ENCODE measurements at places on chromosomes 12 and 14. TPM values are rescaled to one million over a fixed set of nuclear protein-coding genes. Genes with fewer than 3 reads are reported as not detected.

The HCAR3 gene
- total RNA-seq = not detected

GRCh38 chr12:92078167-92079053 is 67.2 kb downstream of the BTG1 start:
- no peaks in the 10 kb centered on the region for H3K4me1 ChIP-seq
- no peak overlapping the region for H3K27ac ChIP-seq
- DNase-seq = no peak
- no peak overlapping the region for H3K4me3 ChIP-seq

GRCh38 chr12:103392722-103393121 is 103.0 kb downstream of the C12orf42 start:
- H3K4me1 ChIP-seq = no peaks in the 10 kb centered on the region
- no peak for DNase-seq
- no peaks in the 10 kb centered on the region for H3K27me3 ChIP-seq

DNA sequence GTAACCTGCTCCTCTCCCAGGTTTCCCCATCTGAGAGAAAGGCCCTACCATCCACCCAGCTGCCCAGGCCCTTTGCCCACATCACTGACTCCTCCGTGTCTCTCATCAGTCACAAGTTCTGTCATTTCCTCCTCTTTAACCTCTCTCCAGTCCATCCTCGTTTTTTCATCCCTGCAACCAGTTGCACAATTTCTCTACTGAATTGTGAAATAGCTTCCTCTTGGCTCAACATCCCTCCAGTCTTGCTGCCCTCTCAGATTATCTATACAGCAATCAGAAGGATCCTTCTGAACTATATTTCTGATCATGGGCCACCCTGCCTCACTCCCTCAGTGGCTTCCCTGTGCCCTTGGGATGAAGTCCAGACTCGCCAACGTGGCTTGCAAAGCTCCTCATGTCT is 6.8 kb downstream of the FAM161B start:
- H3K27ac ChIP-seq = no peak overlapping the region
- DNase-seq = no peak
- H3K4me3 ChIP-seq = no peak overlapping the region
- no peaks in the 10 kb centered on the region for H3K4me1 ChIP-seq
